Upper lobe of right lung (tissue), 1 donor: ENCODE measurements at places on chromosomes 3 and 15. TPM values are rescaled to one million over a fixed set of nuclear protein-coding genes. Genes with fewer than 3 reads are reported as not detected.

MCF2L2 gene
- 1.2 TPM for total RNA-seq

RASSF1 gene
- total RNA-seq: 39.1 TPM

DNA sequence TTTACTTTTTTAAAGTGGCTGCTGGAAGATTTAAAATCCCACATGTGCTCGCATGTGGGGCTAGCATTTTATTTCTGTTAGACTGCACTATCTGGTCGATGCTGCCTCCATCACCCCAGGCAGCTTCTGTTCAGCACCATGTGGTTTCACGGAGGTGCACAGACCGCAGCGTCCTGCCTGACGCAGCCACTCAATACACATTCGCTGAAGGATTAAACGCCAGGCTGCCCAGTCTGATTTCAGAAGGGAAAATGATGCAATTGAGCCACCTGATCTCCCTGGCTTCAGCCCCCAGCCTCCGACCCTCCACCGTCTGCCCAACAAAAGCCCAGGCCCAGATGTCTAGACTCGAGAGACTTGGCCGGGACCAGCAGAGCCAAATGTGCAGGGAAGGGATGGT is 84.5 kb downstream of the MEGF11 start:
- no peaks in the 10 kb centered on the region for H3K27me3 ChIP-seq
- no peak overlapping the region for H3K4me3 ChIP-seq
- H3K27ac ChIP-seq: no peak overlapping the region
- no peaks in the 10 kb centered on the region for H3K4me1 ChIP-seq

DNA sequence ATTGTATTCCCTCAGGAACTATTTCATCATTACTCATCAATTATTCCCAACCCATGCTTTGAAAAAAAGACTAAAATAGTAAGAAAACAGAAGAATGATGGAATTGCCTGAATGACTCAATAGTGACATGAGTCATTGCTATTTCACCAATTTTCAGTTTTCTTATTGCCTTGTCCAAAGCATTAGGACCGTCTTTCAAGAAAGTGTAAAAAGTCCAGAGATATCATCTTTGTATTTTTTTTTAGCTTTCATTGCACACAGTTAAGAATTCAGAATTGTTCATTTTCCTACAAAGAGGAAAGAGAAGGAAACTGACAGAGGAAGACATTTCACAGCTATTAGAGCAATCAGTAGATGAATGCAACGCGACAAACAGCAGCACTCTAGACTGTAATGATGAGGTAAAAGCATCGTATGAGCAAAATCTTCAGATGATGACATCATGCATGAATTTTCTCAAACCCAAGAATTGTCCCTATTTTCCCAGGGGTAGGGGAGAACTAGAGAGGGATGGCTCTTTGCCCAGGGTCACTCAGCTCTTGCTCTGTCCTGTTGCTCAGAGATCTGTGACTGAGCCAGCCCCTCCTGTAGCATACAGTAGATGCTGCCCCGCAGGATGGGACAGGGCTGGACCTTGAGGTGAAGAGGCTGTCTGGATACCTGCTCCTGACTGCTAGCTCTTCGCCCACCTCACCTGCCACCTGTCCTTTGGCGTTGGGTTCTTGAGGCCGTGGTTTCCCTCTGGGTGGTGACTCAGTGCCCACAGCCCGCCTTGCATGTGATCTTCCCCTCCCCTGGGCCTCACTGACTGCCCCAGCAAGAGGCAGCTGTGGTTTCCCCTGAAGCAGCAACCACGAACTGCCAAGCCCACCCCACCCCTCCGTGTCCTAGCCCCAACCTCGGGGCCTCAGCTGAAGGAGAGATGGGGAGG is 84.8 kb downstream of the PPCDC start:
- no peak overlapping the region for H3K4me3 ChIP-seq
- DNase-seq: no peak
- no peak overlapping the region for H3K27ac ChIP-seq
- no peaks in the 10 kb centered on the region for H3K27me3 ChIP-seq

DNA sequence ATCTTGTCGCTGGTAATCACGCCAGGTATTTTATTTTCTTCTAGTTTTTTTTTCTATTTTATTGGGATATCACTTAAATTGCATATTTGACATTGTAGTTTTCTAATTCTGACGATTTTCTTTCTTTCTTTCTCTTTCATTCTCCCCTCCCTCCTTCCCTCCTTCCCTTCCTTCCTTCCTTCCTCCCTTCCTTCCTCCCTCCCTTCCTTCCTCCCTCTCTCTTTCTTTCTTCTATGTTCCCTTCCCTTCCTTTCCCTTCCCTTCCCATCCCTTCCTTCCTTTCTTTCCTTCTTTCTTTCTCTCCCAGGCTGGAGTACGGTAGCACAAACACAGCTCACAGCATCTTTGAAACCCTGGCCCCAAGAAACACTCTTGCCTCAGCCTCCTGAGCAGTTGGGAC is 100.6 kb upstream of the BCL6 start:
- H3K36me3 ChIP-seq: no peaks in the 10 kb centered on the region
- H3K4me1 ChIP-seq: no peaks in the 10 kb centered on the region
- peaks cover 3% of the 10 kb centered on the region for H3K27me3 ChIP-seq

- peaks cover 6% of the 10 kb centered on the region for H3K4me1 ChIP-seq
- peaks cover 19% of the 10 kb centered on the region for H3K27me3 ChIP-seq
- no peak for DNase-seq
- no peaks in the 10 kb centered on the region for H3K36me3 ChIP-seq
- H3K27ac ChIP-seq: no peak overlapping the region
These were observed 60.5 kb upstream of the ARRDC4 start for GRCh38 chr15:97899981-97900380.

- no peak overlapping the region for H3K4me3 ChIP-seq
- no peaks in the 10 kb centered on the region for H3K27me3 ChIP-seq
- no peak overlapping the region for H3K27ac ChIP-seq
- peaks cover 10% of the 10 kb centered on the region for H3K4me1 ChIP-seq
These were observed 97.2 kb upstream of the C3orf80 start for GRCh38 chr3:160128056-160128455.

DNA sequence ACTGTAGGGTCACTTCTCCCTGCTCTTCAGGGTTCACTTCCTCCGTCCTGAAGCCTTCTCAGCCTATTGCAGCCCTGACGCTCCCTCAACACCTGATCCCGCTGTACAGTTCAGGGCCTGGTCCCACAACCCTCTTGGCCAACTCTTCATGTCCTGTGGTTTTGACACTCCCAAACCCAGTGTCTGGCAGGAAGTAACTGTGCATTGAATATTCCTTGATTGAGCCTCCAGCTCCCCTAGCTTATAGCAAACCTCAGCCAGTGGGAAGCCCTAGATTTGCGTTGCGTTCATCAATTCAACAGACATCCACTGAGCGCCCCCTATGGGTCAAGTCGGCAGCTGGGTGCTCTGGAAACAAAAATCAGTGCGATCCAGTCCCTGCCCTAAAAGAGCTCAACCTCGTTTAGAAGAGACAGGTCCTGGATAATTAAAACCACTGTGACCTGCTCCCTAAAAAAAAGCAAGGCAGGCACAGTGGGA is 13.5 kb downstream of the UBAP1L start:
- peak; percentile 83 for DNase-seq
- H3K4me1 ChIP-seq: no peaks in the 10 kb centered on the region
- no peaks in the 10 kb centered on the region for H3K27me3 ChIP-seq
